ENCODE measurements at places on chromosomes 1 and 21.

GRCh38 chr1:57404884-57405283, 19.0 kb downstream of the DAB1 start:
- no peak for DNase-seq

DNA sequence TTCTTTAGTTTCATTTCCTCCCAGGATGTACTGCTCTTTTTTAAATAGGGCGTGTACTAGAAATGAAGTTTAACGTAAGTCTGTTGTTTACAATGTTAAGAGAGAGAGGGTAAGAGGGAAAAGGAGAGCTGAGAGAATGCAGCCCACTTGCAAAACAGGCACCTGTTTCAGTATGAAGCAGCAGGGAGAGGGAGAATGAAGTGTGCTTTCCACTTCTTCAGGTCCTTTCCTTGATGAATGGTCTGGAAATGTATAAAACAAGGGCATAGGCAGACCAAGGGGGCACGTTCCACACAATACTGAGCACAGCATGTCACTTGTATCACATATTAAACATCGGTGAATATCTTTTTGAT, 2.0 kb downstream of the KCNA3 start:
- no peak for DNase-seq

DNA sequence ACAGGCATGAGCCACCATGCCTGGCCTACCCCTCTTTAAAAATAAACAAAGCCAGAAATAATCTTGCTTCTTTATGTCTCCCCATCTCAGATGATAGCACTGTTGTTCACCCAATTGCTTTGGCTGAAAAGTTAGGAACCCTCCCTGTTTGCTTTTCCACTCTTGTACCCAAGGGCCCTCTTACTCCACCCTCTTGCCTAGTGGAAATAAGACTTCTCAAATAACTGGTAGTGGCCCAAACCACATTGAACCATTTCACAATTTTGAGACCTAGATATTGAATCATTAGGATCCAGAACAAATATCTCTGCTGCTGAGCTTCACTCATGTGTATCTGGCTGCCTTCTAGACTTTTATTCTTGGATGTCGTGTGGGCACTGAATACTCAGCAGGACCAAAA, 37.7 kb downstream of the RNF220 start:
- no peak for DNase-seq

GRCh38 chr21:20013851-20014250, 984.4 kb upstream of the NCAM2 start:
- DNase-seq, result no peak

DNA sequence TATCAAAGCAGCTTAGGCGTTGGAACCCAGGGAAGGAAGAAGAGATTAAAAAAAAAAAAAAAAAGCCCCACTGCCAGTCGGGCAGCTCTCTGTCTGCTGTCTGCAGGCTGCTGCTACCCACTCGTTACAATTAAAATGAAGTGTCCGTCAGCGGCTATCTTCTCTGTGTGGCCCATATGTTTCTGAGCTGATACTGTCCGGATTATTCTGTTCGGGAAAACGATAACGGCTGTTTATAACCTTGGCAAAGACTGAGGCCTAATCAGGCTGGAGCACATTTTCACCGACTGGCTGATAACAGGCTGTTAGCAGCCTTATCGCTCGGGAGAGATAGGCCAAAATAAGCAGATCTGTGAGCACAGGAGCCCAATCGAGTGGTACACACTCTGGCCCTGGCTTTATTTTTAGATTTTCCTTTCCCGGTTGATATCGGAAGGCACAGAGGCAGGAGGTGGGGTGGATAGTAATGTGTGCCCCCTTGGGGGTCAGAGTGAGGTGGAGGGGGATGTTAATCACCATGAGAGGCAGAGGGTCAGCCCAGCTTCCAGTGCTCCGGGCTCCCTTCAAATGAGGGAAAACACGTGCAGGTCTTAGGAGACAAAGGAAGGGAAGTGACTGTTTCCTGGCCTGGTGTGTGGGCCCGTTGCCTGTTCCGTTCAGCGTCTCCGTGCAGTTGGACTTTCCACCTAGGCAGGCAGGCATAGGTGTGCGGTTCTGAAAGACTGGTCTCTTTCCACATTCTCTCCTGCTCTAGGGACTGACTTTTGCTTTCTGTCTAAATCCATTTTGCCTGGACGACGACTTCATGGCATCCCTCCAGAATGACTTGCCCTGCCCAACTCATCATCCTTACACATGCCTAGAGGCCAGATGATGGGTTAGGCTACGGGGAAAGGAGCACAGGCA, 153.4 kb downstream of the PBX1 start:
- no peak for DNase-seq
